Activated CD8-positive, alpha-beta T cell treated with anti-CD3 and anti-CD28 coated beads for 36 hours (primary cell): ENCODE measurements at places on chromosomes 5 and 9. TPM values are rescaled to one million over a fixed set of nuclear protein-coding genes. Genes with fewer than 3 reads are reported as not detected.

The RGMB gene
- total RNA-seq: 1.9 TPM

The OR13C4 gene
- total RNA-seq: not detected

The SLC35A4 gene
- 73.6 TPM for total RNA-seq

The CLTA gene
- 119 TPM for total RNA-seq

The ALDOB gene
- not detected for total RNA-seq

The CCDC183 gene
- 0.34 TPM for total RNA-seq

The IFNB1 gene
- total RNA-seq: 1.1 TPM

The FAXDC2 gene
- not detected for total RNA-seq

The MED7 gene
- total RNA-seq: 13.6 TPM

The TMC1 gene
- total RNA-seq: 0.38 TPM

The TEX48 gene
- 0.65 TPM for total RNA-seq

The CER1 gene
- total RNA-seq: not detected

The FOXD4L6 gene
- total RNA-seq: not detected

The NR2F1-AS1 gene
- not detected for total RNA-seq

The OTP gene
- total RNA-seq: not detected

The HEMGN gene
- 1.2 TPM for total RNA-seq

The CMYA5 gene
- total RNA-seq: 0.16 TPM

The SLC31A2 gene
- total RNA-seq: 3.4 TPM

The NDOR1 gene
- total RNA-seq: 29.5 TPM

The HTR4 gene
- not detected for total RNA-seq

The KCNV2 gene
- total RNA-seq: not detected

The TRAF1 gene
- 150 TPM for total RNA-seq

The KCTD16 gene
- 0.29 TPM for total RNA-seq

The FCN1 gene
- not detected for total RNA-seq

The CEMIP2 gene
- total RNA-seq: 63.5 TPM

The KIAA1958 gene
- 15.3 TPM for total RNA-seq

The TDRD7 gene
- 3.7 TPM for total RNA-seq

The RNF183 gene
- 0.27 TPM for total RNA-seq

The CXCL14 gene
- not detected for total RNA-seq

The FREM1 gene
- total RNA-seq: not detected

The OCLN gene
- total RNA-seq: 0.56 TPM

The TMEM215 gene
- not detected for total RNA-seq

The CNTNAP3 gene
- total RNA-seq: not detected

The NR2F1 gene
- total RNA-seq: not detected

The TXNDC8 gene
- not detected for total RNA-seq

The PCDHA8 gene
- total RNA-seq: not detected

The IL9 gene
- total RNA-seq: not detected

The POU5F2 gene
- 0.51 TPM for total RNA-seq

The OLFM1 gene
- not detected for total RNA-seq

The STOML2 gene
- total RNA-seq: 211 TPM
